ENCODE measurements at places on chromosomes 13 and 19.

- DNase-seq = no peak
Observed at GRCh38 chr19:49361438-49362047, 673 bp downstream of the TEAD2 start.

GRCh38 chr13:82898586-82898985, 983.7 kb downstream of the SLITRK1 start:
- no peak for DNase-seq

- no peak for DNase-seq
Observed at GRCh38 chr13:98541191-98541590, 35.7 kb downstream of the STK24 start.

DNA sequence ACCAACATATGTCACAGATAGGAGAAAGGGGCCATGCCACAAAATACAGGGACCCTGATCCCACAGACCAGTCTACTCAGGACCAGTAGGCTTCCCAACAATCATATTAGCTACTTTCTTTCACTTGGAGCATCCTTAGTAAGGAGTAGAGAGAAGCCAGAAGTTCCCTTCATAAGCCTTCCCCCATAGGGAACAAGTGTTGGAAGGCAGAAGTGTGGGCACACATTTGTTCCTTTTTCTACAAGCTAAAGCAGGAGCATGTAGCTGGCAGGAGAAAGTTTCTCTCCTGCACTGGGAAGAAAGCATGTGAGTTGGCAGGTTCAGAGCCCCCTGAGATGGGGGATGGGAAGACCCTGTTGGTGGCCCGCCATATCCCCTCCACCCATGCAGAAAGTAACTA, 165.4 kb downstream of the KCTD12 start:
- no peak for DNase-seq

GRCh38 chr13:52677823-52678222, 25.2 kb downstream of the SUGT1 start:
- DNase-seq = no peak

GRCh38 chr19:46860846-46861690, at the start of gene ARHGAP35:
Gene ARHGAP35 (plus strand): TSS chr19:46860997. CDS start chr19:46918676, 57,679 bp downstream.
- DNase-seq = no peak

GRCh38 chr19:51076631-51077213, 6.0 kb downstream of the KLK14 start:
- DNase-seq = no peak

GRCh38 chr13:90396266-90396665, 951.2 kb upstream of the MIR17HG start:
- DNase-seq = no peak

DNA sequence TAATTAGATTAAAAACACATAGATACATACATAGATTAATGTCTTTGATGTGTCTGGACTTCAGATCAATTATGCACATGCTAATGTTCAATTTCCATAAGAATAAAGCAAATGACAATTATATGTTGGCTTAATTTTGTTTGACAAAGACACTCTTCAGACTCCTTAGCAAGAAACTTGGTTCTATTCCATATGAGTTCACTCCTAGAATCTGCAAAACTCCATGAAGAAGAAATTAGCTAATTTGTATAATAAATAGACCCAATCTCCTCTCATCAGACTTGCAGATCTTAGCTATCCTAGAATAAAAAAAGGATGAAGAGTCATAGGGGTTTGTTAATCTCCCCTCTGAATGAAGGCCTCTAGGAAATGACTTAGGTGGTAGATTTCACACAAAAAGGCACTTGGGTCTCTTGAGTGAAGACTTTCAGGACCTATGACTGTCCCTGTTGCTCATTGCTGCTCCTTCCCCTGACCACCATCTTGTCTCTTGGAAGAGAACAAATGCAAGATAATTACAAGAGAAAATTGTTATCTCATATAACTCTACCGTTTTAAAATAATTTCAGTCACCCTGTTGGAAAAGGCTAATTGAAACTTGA, 302.2 kb downstream of the EFNB2 start:
- DNase-seq = no peak

DNA sequence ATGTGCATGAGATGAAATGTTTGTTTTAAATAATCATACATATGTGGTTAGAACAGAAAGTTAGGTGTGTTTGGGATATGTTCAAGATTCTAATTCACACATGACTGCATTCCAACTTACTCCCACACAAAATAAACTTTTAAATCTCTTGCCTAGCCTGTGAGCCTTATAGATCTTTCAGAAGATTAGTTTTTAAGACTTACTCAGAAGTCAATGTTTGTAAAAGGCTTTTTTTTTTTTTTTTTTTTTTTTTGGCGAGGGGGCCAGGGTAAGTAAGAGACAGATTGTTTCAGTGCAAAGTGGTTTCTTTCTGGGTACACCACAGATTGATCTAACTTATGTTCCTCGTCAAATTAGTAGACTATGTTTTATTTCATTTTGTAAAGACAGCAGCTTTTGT, 39.1 kb downstream of the GPR180 start:
- no peak for DNase-seq

DNA sequence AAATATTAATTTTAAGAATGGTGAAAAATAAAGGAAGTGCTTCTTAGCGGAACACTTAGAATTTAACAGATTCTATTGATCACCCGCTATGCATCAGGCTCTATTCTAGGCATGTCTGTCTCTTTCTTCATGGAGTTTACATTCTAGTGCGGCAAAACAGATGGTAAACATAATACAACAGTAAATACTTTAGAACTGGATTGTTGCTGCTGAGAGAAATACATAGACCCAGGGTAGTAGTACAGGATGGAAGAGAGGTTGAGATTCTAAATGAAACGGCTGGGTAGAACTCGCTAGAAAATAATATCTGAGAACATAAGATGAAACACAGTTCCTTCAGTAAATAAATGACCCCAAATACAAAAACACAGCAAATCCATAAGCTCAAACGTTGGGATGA, 498.7 kb downstream of the MYO16 start:
- DNase-seq = no peak

DNA sequence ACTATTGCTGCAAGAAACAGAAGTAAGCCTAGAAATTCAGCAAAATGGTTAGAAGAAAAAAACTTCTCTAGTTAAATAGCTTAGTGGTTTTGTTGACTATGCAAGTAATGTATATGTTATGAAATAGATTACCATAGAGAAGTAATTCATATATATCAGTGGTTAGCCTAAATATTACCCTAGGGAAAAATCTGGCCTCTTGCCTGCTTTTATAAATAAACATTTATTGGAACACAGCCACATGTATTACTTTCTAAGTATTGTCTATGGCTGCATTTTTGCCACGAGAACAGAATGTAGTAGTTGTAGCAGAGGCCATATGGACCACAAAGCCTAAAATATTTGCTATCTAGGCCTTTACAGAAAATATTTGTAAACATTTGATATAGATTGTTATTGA, 1471.7 kb upstream of the PRR20A start:
- DNase-seq = no peak

GRCh38 chr13:38419312-38419873, 69.7 kb downstream of the UFM1 start:
- DNase-seq = no peak

GRCh38 chr13:100349594-100349993, 239.0 kb downstream of the GGACT start:
- DNase-seq = no peak

DNA sequence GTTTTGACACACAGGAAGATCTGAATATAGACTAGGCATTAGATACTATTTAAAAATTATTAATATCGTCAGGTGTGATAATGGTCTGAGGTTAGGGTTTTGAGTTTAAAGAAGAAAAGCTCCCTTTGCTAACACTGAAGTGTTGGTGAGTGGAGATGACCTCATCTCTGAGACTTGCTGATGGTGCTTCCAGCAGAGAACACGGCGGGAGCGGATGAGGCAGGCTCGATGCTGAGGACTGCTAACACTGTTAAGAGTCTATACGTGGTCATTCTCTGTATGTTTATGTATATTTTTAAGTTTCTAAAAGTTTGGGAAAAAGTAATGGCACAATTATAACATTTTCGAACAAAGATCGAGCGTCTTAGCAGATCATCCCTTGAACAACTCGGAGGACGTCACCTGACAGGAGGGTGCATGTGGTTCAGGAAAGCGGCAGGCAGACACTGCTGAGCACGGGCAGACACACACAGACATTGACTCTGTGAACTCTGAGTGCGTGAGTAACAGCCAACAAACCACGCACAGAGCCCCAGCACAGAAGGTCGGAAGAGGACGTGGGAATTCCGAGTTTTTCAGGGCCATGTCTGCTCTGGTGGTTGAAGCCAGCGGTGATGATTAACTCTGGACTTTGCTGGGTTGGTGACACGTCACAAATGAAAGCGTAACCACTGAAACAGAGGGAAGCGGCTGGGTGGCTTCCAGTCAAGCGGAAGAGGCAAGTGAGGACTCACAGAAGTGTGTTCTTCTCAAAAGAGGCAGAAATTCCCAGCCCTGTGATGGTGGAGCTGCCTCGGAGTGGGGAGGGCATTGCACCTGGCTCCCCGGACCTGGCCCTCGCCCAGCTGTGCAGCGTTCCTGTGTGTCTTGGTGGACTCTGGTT, 91.9 kb upstream of the TEX29 start:
- no peak for DNase-seq

DNA sequence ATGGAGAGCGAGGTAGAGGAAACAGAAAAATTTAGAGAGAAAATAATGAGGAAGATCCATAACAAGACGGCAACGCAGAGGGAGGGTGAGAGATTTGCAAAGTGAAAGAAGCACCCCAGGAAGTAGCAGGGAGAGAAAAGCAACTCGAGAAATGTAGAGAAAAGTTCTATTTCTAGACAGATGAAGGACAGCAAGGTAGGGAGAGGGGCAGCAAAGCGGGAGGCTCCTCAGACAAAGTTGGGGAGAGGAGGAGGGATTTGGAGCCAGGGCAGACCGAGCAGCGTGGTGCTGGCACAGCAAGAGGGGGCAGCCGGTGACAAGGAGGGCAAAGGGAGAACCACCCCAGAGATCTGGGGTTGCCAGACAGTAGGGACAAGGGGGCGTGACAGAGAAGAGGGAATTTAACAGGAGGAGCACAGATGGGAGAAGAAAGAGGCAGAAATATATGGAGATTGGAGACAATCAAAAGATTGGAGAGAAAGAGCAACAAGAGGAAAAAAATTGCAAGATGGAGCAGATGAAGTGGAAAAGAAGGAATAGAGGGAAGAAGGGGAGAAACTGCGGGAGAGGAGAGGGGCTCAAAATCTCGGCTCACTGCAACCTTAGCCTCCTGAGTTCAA, 989 bp downstream of the ZNF766 start:
- no peak for DNase-seq

DNA sequence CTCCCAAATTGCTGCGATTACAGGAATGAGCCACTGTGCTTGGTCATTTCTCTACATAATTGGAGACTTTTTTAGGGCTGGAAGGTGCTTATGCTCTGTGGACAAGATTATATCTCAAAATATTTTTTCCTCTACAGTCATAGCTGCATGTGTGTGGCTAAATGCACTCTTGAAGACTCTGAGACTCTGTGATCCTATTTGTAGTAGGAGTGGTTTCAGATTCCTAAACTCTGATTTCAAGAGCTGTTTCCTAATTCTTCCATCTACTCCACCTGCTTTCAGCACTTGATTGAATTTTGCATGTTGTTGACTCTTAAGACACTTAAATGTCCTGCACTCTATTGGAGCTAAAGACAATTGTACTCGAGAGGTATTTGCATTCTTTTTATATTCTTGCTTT, 78.0 kb downstream of the KLF5 start:
- DNase-seq = no peak

DNA sequence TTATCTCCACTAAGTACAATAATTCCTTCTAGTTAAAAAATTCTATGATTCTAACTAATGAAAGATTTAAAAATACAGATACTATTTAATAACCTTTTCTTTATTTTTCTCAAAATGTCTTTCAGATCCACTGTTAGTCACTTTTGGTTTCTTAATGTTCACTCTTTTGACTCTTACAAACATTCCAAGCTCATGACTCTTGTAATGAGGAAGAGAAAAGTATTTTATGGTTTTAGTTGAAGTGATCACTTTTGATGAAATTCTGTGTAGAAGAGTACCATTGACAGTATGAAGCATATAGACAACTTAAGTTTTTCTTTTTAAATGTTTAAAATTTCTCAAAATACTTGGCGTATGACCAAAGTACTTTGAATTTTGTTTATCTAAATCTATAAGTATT, 27.8 kb downstream of the COG3 start:
- no peak for DNase-seq

DNA sequence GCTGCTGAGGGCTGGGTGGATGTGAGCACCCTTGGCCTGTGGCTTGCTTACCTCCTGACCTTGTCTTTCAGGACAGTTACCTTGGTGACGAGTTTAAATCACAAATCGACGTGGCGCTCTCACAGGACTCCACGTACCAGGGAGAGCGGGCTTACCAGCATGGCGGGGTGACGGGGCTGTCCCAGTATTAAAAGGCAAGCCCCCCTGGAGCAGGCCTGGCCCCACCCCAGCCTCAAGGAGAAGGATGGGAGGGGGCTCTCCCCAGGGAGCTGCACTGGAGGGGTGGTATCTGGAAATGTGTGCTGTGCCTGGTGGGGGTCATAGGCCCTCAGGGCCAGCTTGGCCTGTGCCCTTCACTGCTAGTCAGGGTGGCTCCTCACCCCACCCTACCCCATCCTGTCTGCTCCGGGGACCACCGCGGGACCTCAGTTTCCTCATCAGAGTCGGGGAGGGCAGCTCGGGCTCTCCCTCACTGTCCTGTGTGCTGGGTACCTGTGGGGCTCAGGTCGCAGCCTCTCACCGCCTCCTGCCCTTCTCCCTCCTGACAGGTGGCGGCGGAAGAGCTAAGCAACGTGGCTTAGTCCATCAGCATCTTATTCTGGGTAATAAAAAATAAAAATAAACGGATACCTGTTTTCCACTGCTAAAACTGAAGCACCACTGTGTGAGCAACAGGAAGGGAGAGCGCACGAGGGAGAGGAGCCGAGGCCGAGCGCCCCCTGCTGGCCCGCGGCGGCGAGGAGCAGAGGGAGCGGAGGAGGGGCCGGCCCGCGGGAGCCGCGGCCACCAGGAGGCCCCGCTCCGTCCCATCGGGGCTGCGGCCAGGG, 29.8 kb downstream of the CERS1 start:
- DNase-seq = no peak

- no peak for DNase-seq
Observed at GRCh38 chr19:14619404-14619803, 36.5 kb downstream of the CLEC17A start.

DNA sequence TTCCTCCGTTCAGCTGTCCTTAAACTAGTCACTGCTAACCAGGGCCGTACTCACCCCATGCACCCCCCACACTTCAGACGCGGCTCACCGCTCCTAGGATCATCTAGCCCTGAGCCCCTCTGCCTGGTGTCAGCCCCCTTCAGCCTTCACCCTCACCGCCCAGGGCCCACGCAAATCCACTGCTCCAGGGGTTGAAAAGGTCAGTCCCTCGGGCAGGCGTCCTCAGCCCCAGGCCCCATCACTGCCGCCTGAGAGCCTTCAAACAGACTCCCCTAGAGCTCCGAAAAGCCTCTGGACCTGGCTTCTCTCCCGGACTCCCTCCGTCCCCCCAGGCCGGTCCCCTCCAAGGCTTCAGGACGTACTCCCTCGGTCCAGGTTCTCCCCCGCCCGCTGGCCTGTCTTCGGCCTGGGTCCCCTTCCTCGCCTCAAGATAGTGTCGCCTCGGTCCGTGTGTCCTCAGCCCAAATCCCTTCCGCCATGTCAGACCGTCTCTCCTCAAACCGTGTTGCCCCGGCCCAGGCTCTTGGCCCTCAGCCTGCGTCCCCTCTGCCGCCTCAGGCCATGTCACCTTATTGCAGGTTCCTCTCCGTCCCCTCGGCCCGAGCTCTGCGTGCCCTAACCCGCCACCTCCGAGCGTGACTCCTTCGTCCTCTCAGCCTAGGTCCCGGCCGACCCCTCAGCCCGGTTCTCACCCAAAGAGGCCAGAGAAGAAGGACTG, 553 bp downstream of the NAPA start:
- no peak for DNase-seq
